MM.1S (cell line): ENCODE measurements at places on chromosomes 11 and 22.

DNA sequence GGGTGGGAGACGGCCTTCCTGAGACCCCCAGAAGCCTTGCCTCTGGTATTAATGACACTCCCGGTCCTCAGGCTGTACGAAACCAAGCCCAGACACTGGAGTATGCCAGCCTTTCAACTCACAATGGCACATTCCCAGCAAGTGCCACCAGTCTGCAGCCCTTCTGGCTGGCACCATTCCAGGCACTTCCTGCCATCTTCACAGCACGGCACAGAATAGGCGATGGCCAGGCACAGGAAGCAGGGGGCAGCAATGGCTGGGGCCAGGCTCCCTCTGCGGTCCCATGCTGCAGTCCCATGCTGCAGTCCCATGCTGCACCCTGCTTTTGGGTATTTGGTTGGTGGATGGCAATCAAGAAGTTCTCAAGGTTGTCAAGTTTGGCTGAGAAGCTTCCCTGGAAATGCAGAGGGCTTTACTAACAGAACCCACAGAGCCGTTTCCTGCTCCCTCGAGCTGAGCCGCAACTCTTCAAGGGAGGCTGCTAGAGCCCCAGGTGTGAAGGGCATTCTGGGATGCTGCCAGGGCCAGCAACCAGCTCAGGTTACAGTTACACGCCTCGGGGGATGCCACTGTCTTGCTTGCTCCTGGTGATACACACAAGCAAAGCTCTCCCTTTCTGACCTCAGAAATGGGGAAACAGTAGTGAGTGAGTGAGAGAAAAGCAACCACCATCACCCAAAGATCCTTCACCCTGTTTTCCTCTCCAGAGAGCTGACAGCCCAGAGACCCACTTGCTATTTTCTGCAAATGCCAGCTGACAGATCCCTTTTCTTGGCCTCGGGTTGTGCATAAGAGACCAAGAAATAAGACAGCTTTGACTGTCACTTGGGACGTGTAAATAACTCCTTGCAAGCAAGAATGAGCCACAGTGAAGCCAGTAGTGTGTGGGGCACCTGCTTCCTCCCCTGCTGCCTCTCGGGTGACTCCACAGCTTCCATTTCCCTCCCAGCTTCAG, 23.9 kb downstream of the LRFN4 start:
- DNase-seq, result peak; percentile 36

DNA sequence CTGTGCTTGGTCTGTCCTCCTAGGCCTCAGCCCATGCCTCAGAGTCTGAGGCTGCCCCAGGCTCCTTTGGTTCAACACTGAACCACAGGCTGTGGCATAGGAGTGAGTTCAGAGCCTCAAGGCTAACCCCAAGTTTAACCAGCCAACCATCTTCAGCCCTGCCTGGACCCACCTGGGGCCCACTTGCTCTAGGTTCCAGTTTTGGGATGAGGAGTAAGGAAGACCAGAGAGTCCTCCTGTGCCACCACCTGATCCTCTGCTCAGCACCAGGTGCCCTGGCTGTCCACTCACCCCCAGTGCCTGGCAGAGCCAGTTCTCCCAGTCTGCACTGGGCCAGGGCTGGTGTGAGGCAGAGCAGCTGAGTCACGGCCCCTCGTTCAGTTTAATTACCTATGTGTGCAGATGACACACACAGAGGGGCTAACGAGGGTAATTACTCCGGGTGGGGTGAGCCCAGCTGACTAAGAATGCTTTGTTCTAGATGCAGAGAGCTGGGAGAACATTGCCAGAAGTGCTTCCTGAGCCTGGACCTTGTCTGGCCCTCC, 12.0 kb upstream of the TMPRSS13 start:
- DNase-seq, result no peak

DNA sequence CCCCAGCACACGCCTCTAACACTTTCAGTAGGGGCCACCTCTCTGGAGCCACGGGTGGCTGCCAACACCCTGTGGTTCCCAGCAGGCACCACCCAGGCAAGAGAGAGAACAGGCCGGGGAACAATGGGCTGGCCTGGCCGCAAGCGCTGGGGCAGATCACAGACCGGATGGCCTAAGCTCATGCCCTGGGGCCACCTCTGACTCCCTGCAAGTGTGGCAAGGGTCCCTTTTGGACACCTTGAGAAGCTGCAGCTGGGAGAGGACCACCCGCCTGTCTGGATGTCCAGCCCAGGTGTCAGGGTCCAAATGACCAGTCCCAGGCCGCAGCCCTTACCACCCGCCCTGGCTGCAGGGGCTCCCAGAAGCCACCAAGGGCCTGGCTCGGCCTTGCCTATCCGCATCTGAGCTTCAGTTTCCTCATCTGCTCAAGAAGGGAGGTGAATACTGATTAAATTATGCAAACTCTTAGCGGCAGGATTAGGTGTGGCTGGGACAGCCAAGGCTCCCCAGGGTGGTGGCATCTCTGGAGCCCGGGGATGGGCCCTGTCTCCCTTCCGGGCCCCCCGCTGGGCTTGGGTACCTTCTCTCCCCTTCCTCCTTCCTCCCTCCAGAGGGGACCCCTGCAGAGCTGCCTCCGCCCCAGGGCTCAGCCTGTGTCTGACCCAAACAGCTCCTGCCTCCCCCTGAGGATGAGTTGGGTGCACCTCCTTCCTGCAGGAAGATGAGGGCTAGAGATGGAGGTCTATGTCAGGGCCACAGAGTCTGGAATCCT, 785 bp upstream of the SUSD2 start:
- no peak for DNase-seq

GRCh38 chr11:1848640-1849430, 4.0 kb upstream of the LSP1 start:
- DNase-seq, result no peak

GRCh38 chr11:83982825-83983224, 696.7 kb upstream of the CCDC90B start:
- no peak for DNase-seq

- no peak for DNase-seq
Measured at GRCh38 chr11:21428796-21429195, 759.4 kb downstream of the NELL1 start.

GRCh38 chr11:33828604-33829429, 54.5 kb upstream of the FBXO3 start:
- DNase-seq, result no peak

- DNase-seq, result no peak
Measured at GRCh38 chr11:128877726-128878125, 10.6 kb upstream of the KCNJ1 start.

DNA sequence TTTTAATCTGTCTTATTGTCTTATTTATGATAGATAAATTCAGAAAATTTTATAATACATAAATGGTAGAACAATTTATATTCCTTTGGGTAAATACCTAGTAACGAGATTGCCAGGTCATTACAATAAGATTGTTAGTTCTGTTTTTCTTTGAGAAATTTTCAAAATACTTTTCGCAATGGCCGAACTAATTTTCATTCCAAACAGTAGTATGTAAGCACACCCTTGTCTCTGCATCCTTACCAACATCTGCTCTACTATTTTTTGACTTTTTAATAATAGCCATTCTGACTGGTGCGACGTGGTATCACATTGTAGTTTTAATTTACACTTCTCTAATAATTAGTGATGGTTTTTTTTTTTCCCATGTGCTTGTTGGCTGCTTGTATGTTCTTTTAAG, 351.4 kb upstream of the LUZP2 start:
- DNase-seq, result no peak

GRCh38 chr11:95794086-95794485, 3.8 kb downstream of the CEP57 start:
- no peak for DNase-seq

GRCh38 chr11:69280451-69280850, 13.5 kb upstream of the MYEOV start:
- no peak for DNase-seq

DNA sequence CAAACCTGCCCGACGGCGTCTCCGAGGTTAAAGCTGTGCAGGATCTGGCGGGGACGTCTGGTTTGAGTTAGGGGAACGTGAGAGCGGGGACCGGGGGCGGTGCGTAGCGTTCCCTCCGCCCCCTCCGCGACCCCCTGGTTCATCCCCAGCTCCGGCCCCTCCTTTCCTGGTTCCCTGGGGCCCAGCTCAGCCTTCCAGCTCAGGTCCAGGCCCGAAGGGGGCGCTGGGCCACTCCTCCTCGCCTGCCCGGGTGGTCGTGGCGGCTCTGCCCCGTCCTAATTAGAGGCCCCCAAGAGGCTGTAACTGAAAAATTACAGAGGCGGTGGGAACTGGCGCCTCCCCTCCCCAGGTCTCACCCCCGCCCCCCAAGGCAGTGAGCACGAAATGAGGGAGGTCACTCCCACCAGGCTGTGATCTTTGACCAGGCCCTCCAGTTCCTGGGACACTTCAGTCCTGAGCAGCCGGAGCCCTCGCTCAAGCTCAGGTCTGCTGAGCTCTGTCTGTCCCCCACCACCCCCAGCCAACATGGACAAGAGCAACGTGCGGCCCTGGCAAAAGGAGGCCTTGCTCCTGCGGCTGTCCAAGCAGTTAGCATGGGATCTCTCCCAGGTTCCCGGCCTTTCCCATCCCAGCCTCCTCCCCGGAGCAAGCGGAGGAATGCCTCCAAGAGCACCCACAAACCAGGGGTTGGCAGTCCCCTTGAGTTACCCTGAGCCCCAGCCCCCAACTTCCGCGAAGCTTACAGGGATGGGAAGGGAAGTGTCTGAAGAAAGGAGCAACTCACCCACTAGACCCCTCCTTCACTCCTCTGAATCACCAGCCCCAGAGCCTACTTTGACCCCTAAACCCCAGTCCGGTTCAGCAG, 3.3 kb downstream of the CD248 start:
- no peak for DNase-seq

GRCh38 chr11:126660321-126660720, 304.8 kb downstream of the ST3GAL4 start:
- DNase-seq, result no peak

GRCh38 chr11:62728171-62728988, at the start of gene TTC9C:
Gene TTC9C (plus strand): TSS chr11:62728486. CDS start chr11:62728849, 363 bp downstream.
- peak; percentile 88 for DNase-seq
